IPS-NIHi11 (cell line): ENCODE measurements at places on chromosomes 11 and 22.

GRCh38 chr22:46791201-46791731 is 28.8 kb downstream of the TBC1D22A start:
- DNase-seq = no peak

- DNase-seq = no peak
Measured at GRCh38 chr11:76622493-76623094, 48.0 kb downstream of the LRRC32 start.

- no peak for DNase-seq
Measured at GRCh38 chr22:43564859-43565258, 153.0 kb downstream of the MPPED1 start.

DNA sequence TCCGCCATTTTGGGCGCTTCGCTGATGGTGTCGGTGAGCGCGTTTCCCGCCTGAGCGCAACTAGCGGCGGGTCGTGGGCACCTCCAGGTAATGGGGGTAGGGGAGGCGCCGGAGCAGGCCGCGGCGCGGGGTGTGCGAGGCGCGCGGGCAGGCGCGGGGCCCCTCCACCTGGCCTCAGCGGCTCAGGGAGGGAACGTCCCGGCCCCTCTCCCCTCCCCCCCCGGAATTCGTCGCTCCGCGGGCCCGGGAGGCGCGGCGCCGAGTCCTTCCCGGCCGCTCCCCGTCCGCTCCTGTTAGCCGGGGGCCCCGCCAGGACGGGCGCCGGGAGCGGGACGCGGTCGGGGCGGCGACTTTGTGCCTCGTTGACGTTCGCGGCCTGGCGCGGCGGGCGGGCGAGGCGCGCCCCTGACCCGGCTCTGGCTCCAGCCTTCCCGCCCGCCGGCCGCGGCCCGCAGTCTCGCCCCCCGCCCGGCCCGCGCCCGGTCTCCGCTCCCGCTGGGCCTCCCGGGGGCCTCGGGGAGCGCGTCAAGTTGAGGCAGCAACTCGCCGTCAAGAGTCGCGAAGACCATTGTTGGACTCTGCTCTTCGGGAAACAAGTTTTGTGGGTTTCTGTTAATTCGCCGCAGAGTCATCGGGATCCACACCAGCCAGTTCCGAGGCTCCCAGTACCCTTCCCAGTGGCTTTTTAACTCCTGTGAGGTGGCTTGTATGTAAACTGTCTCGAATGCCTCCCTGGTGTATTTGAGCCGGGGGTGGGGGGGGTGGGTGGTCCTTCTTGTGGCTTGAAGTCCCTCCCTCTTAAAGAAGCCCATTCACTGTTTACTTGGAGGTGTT is at the start of gene PPP6R3:
Gene PPP6R3 (plus strand): TSS at position 12 of the 834 bp plus-strand sequence. CDS start 76,913 bp downstream, outside the sequence.
- DNase-seq = peak; percentile 74

- DNase-seq = no peak
Measured at GRCh38 chr11:65221026-65221425, 39.3 kb downstream of the CAPN1 start.

DNA sequence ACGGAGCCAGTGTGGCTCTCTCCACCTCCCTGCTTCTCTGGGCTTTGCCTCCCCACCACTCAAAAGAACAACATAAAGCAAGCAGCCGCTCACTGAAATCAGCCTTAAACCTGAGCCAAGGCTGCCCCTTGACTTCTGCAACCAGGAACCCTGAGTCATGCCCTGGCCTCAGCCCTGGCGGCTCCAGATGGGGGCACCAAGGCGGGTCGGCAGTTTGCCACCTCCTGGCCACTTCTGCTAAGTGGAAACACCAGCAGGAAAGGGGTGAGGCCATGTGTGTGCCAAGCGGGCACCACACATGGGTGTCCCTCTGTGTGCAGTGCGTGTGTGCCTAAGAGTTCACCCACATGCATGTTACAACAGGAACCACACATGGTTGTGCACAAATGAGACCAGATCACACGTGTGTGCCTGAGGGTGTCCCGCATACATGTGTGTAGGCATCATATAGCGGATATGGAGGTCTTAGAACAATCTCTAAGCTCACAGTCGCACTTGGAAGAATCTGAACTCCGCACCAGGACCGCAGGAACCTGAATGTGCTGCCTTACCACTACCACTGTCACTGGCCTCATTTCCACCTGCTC is 221.2 kb downstream of the MN1 start:
- no peak for DNase-seq

DNA sequence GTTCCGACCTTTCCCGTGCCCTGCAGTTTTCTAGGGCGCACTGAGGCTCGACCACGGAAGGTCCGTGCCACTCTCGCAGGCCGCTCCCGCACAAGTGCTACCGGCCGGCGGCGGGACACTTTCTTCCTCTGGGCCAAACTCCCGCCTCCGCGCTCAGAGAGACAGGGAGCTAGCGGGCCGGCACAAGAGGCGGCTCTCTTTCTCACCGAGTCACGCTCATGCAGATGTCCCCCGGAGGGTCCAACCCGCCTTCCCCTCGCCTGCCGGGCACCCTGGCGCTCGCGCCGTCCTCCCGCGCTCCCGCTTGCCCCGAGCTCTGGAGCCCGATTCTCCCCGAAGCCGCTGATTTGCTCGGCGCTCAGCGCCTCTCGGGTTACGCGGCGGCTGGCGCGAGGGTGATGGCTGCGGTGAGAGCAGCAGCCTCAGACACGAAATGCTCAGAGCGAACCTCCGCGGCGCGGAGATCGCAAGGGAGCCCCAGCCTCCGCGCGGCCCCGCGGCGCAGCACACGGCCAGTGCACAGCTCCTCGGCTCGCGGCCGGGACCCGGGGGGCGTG is 1.0 kb downstream of the LMO1 start:
- DNase-seq = peak; percentile 83

- DNase-seq = peak; percentile 4
Measured at GRCh38 chr22:42869888-42870480, 12.9 kb upstream of the ARFGAP3 start.

GRCh38 chr11:77503006-77503405 is 29.1 kb upstream of the PAK1 start:
- no peak for DNase-seq

DNA sequence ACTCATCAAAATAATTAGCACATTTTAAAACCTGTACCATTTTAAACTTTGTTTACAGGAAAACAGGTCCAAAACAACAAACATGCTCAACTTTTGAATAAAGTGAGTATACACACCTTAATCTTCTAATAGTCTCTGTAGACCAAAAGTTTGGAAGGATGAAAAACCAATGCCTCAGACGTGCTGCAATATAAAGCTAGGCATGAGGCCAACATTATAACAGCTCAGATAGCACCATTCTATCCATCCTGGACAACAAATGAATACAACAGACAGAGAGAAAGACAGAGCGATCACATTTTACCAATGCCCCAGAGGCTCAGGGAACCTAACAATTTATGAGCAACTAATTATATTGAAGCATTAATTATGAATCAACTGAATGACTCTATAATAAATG is 77.0 kb downstream of the PAK1 start:
- DNase-seq = no peak

- DNase-seq = peak; percentile 73
Measured at GRCh38 chr11:10809373-10810160, 841 bp upstream of the EIF4G2 start.

- no peak for DNase-seq
Measured at GRCh38 chr22:39534092-39534506, 1.6 kb upstream of the RPS19BP1 start.

GRCh38 chr11:15182372-15182771 is 67.6 kb downstream of the INSC start:
- DNase-seq = no peak

DNA sequence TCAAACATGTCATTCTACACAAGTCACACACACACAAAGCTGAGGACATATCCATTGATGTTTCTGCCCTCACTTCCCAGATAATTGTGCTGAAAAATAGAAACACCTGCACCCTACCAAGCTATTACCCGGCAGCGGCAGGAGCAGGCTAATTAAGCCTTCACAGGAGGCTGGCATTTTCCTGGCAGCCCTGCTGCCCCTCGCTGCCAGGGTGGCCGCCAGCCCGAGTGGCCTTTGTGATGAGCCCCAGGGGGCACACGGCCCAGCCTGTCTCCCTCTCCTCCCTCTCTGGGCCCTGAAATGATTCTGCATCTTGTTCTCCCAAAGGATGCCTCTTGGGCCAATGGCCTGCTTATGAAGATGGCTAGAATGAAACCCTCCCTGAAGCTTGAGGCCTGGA is 76.2 kb upstream of the TP53I11 start:
- DNase-seq = no peak

DNA sequence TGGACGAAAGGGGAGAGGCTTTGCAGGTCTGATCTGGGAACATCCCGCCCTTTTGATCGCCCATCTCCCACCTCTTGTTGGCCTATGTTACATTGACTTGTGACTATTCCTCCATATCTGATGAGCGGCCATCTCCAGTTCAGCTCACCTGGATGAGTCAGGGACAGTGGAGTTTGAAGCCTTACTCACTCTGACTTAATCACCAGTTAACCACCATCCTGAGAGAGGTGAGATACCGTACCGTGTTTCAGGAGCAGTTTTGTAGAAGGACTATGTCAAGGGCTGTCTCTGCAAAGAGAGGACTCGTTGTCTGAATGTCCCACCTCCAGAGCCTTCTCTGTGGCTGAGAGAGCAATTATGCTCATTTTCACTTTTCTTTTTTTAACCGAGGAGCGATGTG is 771.7 kb downstream of the NTM start:
- no peak for DNase-seq

DNA sequence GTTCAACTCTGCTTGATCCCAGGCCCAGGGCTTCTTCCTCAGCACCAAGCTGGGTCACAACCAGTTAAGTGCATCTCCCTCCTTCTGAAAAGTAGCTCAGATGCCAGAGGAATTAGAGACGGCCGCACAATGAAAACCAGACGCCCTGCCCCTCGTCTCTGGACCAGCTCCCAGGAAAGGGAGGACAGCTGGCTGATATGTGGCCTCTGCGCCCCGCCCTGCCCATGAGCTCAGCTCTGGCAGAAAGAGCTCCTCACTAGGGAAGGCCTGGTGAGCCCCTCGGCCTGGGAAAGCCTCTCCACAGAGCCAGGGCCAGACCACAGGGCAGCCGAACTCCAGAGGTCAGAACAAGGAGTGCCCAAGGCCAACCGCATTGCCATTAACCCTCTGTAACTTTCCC is 18.1 kb upstream of the SCGB1A1 start:
- DNase-seq = peak; percentile 72

- DNase-seq = no peak
Measured at GRCh38 chr11:297586-298405, 1.5 kb downstream of the IFITM5 start.

GRCh38 chr11:45304992-45305335 is 18.8 kb upstream of the SYT13 start:
- no peak for DNase-seq

DNA sequence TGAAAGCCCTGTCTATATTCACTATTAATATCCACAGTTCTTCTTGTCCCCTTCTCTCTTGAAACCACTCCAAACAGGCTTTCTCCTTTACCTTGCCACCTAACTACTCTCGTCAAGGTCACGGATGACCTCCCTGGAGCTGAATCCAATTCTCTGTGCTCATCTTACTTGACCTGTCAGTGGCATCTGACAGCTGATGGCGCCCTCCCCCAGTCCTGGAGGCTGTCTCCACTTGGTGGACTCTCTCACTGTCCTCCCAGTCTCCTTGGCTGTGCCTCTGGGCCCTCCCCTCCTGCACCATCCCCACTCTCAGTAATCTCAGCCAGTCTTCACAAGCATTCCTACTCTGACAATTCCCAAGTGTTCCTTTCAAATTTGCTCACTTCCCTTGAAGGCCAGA is 8.7 kb downstream of the TNKS1BP1 start:
- no peak for DNase-seq

GRCh38 chr22:31105282-31105929 is 2.0 kb downstream of the SELENOM start:
- DNase-seq = no peak

- DNase-seq = no peak
Measured at GRCh38 chr11:65321828-65322485, 7.3 kb downstream of the CDC42EP2 start.

GRCh38 chr22:23182309-23183060 is 2.2 kb downstream of the BCR start:
- DNase-seq = peak; percentile 40

GRCh38 chr11:41997844-41998401 is 538.5 kb upstream of the LRRC4C start:
- DNase-seq = no peak

DNA sequence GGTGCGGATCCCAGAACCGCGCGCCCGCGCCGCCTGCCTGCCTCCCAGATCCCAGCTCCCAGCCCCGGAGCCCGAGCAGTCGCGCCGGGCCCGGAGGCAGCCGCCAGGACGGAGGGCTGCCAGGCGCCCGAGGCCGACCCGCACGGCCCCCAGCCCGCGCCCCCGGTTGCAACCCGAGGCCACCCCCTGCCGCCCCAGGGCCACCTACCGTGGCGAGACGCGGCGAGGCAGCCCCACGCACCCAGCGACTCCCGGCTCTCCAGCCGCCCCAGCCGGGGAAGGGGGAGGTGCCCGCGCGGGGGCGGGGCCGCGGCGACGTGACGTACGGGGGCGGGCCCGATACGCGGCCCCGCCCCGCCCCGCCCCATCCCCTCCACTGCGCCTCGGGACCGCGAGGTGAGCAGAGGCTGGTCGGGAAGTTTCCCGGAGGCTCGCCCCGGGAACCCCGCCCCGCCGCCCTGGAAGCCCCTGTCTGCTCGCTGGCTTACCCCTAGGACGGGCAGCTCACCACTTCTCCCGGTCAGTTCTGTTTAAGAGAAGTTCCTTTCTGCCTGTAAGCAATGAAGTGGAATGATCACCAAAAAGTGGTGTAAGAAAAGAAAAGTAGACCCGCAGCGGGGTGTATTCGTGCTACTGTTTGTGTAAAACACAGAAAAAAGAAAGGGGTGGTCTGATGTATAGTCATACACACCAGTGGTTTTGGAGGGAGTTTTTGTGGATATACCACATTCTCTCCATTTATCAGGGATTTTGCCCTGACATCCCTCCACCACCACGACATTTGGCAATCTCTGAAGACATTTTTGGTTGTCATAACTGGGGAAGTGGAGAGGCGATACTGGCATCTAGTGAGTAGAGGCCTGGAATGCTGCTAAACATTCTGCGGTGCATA is at the start of gene TPST2:
Gene TPST2 (minus strand): TSS at position 288 of the 892 bp plus-strand sequence. CDS start 48,502 bp downstream, outside the sequence.
- peak; percentile 94 for DNase-seq

DNA sequence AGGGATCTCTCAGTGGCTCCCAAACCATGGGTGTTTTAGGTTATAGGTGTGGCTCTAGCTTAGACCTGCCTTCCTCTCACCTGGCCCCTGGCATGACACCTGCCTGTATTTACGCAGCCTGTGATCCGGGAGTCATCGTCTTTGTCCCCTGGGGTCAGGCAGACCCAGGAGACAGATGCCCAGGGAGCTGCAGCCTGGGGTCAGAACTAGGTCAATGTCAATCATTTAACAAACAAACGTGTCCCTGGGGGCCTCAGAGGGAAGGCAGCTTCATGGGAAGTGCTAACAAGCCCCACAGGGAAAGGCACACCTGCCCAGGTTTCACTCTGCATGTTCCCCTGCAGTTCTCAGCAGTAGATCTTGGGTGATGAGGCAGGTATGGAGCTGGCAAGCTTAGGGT is 12.0 kb downstream of the BACE1-AS start:
- no peak for DNase-seq

GRCh38 chr22:44181912-44182587 is 1.3 kb downstream of the PARVG start:
- DNase-seq = no peak

GRCh38 chr11:5297721-5298323 is 3.9 kb downstream of the OR51B4 start:
- no peak for DNase-seq
